ENCODE measurements at places on chromosomes 6 and 20.

DNA sequence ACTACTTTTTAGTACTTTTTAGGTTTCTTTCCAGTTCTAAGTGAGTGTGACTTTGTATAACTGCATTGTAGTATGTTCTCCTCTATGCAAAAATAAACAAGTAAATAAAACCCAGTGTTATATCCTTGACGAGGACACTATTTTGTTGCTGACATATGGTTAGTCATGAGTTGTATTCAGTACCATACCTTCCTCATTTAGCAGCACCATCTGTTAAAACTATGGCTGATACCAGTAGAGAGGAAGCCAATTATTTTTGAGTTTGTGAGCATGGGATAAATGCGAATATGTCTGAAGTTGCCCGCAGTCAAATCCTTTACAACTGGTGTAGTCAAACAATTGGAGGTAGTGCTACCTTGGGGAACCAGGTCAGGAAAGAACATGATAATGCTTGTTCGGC lies 74.1 kb downstream of the CDKAL1 start:
- no peak for DNase-seq

DNA sequence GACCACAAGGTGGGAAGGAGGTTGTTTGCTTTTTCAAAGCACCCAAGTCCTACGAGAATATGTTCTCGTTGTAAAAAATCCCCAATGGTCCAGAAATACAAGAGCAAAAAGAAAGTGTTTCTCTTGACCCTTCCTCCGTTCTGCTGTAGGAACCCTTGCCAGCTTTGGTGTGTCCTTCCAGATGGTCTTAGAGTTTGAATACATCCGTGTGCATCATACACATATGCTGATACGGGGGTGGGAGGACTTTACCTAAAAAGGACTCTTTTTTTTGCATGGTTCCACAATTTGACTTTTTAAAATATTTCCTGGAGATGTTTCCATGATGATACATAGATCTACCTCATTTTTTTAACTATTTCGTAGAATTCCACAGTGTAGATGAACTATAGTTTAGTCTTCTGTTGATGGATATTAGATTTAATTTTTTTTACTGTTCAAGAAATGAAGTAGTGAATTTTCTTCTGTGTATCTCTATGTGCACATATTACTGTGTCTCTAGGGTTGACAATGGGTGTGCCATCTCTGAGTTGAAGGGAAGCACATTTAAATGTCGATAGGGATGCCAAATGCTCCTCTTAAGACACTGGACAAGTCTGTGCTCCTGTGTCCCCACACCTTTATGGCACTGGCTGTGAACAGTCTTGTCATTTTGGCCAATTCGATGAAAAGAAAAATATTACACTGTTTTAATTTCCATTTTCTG lies 182.1 kb upstream of the SNX9 start:
- no peak for DNase-seq

GRCh38 chr6:32665661-32666060 lies 796 bp downstream of the HLA-DQB1 start:
- DNase-seq = no peak

DNA sequence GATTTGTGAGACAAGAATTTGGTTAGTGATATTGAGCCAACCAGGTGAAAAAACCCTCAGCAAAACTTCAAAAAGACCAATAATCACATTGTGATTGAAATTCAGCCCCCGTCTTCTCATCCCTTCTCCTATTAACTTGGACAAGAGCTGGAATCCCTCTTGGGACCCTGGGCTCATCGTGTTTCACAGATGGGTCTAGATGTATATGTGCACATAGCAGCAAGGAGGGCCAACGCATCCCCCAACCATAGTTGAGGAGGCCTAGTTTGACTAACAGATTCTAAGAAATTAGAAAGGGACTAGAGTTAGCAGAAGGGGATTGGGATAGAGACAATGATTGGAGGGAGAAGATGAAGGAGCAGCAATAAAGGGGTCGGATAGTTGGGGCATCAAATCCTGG lies 19.8 kb upstream of the LRFN2 start:
- DNase-seq = no peak

DNA sequence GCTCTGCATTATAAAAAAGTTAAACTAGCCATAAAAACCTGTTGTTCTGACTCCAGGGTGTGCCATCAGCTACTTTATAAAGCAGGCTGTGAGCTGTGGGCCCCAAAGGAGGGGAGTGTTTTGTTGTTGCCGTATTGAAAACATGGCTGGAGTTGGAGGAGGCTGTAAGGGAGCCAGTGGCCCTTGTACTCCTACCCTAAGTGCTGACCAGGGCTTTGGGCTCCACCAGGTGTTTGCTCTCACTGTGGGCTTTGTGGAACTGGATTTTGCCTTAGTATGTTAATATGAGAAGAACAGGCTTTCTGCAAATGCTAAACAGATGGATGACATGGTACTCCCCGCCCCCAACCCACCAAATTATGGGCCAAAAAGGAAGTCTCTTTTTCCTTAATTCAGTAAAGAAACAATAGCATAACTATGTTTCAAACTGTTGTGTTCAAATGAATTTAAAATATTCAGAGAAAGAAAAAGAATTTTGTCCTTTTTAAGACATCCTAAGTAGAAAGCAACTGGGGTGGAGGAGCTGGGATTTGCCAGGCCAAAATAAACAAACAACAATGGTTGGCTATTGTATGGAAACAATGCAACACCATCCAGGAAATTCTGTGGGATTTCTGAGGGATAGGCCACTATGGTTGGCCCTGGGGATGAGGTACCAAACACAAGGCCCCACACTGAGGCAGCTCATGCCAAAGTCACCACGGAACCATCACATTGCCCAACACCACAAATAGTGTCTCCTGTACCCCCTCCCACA lies 63.3 kb downstream of the PLCG1 start:
- no peak for DNase-seq

DNA sequence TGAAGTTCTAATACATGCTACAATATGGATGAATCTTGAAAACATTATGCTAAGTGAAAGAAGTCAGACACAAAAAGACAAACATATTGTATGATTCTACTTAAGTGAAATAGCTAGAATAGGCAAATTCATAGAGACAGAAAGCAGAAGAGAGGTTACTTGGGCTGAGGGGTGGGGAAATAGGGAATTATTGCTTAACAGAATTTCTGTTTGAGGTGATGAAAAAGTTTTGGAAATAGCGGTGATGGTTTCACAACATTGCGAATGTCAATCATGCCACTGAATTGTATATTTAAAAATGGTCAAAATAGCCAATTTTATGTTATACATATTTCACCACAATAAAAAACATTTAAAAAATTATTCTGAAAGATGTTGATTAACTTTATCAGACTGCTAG lies 6.1 kb downstream of the SLC26A8 start:
- DNase-seq = no peak

DNA sequence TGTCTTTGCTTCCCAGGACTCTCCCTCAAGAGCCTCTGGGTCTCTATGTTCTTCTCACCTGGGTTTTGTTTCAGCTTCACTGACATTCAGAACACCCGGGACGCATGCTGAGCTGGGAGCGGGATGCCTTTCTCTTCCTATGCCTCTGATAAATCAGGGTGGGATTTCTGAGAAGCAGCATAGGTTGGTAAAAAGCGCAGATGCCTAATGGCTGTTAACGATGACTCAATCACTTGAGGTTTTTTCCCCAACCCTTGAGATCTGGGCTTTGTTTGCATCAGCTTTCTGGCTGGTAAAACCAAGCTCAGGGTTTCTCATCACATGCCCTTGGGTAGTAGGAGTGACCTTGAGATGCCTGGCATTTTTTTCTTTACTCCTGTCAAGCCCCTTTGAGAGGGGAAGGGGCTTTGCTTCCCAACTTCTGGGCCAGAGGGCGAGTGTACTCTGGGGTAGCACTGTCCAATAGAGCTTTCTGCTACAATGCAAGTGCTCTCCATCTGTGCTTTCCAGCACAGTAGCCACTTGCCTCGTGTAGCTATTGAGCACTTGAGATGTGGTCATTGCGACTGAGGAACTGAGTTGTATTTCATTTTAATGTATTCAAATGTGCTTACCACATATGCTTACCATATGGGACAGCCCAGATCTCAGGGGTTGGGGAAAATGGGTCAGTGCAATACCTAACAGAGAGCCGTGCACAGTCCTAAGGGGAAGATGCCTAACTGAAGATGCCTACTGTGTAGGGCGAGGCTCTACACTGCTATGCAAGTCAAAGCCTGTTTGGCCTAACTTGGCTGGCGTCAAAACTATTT lies 69.1 kb downstream of the PPP1R14C start:
- DNase-seq = no peak

Measured in HS-5 (cell line).